Natural killer cell (primary cell): ENCODE measurements at places on chromosomes 5 and 9. TPM values are rescaled to one million over a fixed set of nuclear protein-coding genes. Genes with fewer than 3 reads are reported as not detected.

DNA sequence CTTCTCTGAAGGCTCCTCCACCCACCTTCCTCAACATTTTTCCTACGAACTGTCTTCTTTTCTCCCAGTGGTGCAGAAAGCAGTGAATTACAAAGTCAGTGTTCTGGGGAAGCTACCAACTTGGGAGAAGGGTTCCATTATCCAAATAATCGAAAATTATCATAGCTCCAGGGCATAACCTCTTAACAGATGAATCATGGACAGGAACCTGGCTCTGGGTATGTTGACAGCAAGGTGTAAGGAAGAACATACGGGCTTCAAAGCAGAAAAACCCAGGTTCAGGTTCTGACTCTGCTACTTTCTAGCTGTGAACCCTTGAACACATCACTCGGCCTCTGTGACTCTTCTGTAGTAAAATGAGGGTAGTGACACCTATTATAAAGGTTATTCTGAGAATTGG lies 351.3 kb downstream of the ENC1 start:
- H3K4me1 ChIP-seq = no peaks in the 10 kb centered on the region
- H3K36me3 ChIP-seq = no peaks in the 10 kb centered on the region
- no peak overlapping the region for H3K4me3 ChIP-seq

GRCh38 chr9:85723215-85723614 lies 18.5 kb downstream of the AGTPBP1 start:
- H3K4me3 ChIP-seq = no peak overlapping the region
- no peaks in the 10 kb centered on the region for H3K36me3 ChIP-seq
- peak; percentile 55 for DNase-seq
- no peaks in the 10 kb centered on the region for H3K27me3 ChIP-seq
- H3K27ac ChIP-seq = peak overlapping the region; percentile 71

- H3K36me3 ChIP-seq = peaks cover 2% of the 10 kb centered on the region
- H3K27ac ChIP-seq = peak overlapping the region; percentile 93
- peaks cover 86% of the 10 kb centered on the region for H3K4me1 ChIP-seq
- DNase-seq = peak; percentile 91
- no peaks in the 10 kb centered on the region for H3K27me3 ChIP-seq
Measured at GRCh38 chr9:92963831-92964606, 16.7 kb downstream of the FGD3 start.

DNA sequence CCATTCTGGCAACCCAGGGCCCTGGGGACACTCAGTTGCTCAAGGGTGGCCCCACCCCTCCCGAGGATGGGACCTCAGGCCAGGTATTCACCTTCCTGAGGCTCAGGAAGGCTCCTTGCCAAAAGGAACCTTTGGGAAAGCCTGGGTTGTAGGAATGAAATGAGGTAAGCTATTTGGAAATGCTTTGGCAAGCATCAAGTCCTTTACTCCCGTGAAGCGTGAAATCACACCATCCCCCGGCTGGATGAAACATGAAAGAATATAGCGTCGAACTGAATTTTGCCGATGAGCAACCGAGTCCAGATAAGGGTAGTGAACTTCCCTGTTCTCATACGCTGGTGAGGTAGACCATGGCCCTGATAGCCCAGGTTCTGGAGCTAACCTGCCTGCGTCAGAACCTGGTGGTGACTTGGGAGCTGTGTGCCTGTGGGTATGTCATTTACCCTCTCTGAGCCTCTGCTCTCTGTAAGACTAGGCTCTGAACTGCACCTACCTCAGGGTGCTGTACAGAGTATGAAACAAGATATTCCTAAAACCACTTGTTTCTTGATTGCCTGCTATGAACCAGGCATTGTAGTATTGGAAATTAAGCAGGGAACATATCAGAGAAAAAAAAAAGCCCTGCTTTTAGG lies 105.3 kb upstream of the BOD1 start:
- DNase-seq = no peak
- no peak overlapping the region for H3K4me3 ChIP-seq

The TLE4 gene
- total RNA-seq = 214 TPM

The TMOD1 gene
- total RNA-seq = 3.2 TPM

DNA sequence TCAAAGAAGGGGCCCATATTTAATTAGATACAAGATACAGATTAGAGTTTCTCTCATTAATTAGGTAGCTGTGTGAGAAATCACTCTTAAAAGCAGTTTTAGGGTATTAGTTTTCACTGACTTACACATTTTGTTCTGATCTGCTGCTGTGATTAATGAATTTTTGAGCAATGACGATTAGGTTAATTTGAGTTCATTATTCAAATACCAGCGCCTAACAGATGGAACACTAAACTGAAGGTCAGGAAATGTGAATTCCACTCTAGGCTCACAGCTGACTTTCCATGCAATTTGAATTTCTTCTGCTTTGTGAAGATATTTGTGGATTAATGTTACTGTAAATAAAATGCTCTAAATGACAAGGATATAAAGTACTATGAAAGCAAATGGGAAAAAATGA lies 380.6 kb downstream of the ADGRV1 start:
- H3K27ac ChIP-seq = no peak overlapping the region
- H3K4me1 ChIP-seq = peaks cover 2% of the 10 kb centered on the region
- H3K27me3 ChIP-seq = no peaks in the 10 kb centered on the region

DNA sequence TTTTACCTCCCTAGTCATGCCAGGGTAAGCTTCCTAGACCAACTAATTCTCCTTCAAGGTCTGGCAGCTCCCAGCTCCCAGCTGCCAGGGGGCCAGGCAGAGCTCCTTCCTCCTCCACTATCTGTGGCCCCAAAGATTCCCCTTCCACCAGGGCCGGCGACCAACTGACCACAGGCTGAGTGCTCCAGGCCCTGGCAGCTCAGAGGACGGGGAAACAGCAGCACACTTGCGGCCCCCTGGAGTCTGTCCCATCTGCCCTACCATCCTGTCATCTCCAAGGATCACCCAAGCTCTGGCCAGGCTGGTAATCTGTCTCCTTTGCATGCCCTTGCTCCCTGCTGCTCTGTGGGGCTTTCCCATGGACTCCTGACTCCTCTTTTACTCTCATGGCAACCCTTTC lies 31.2 kb upstream of the BASP1 start:
- no peak for DNase-seq
- H3K36me3 ChIP-seq = no peaks in the 10 kb centered on the region
- no peaks in the 10 kb centered on the region for H3K4me1 ChIP-seq
- no peak overlapping the region for H3K27ac ChIP-seq
